Trophoblast cell (in vitro differentiated cells and primary cell): ENCODE measurements at places on chromosomes 1 and 21.
A peak's percentile ranks its signal among the peaks of the same experiment; 100 is the strongest.

DNA sequence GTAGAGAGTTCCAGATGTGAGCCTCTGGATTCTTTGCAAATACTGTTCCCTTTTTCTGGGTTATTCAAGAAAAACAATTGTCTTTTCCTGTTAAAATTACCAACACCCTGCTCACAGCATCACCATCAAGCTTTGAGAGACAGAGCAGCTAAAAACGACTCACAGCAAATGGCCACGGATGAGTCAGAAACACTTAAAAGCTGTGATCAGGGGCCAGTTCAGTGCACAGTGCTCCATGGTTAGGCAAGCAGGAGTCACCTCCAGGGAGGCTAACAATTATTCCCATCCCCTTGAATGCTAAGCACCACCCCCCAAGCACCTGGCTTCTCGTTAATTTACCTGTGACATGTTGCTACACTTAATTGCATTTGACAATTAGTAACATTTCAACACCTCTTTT is 128.4 kb upstream of the CAMK1G start:
- DNase-seq: no peak

GRCh38 chr1:175888996-175889395 is 145.6 kb upstream of the TNR start:
- no peak for DNase-seq

DNA sequence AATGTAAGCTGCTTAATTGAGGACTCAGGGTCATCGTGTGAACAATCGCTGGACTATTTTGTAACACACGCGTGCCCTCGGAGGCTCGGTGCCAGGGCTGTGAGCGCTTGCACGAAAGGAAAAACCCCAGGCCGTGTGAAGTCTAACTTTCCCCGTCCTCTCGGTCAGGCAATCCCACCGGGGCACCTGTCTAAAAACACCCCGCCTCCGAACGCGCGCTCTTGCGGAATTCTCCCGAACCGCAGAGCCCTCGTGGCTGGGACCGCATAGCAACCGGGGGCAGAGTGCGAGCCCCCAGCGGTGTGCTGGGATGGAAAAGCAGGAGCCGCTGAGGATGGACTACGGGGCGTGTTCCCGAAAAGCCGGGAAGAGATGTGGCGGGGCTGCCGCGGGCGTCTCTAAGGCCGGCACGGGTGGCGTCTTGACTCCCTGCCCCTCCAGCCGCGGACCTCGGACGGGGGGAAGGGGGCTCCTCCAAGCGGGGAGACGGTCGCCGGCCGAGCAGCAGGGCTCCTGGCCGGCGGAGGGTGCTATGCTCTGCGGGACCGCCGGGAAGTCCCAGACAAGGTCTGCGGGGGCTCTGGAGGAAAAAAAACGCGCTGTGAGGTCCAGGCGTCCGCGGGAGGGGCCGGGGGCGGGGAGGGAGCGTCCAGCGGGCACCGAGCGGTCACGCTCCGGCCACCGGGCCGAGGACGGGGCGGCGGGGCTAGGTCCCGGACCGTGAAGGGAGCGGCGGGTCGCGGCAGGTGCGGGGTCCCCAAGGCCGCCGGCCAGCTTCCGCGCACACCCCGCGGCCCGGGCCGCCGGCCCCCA is 936 bp downstream of the ZBTB21 start:
- peak; percentile 46 for DNase-seq

DNA sequence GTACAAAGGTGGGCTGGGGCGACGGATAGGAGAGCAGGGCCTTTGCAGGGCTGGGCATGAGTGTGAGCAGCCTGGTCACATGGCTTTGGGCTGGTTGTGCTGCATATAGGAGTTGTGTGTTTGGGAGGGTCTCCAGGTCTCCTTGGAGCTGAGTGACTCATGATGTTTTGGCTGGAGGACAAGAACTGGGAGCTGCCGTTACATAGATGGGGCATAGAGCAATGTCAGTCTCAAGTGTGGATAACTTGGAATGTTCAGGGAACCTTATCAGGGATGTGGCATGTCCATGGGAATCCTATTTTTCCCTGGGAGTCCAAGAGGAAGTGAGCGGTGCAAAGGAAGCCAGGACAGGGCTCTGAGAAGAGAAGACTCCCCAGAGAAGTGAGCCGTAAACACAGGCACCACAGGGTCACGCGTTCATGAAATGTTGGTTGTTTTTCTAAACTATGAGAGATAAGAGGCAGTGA is 136.4 kb upstream of the KCNE2 start:
- DNase-seq: no peak
